ENCODE measurements at places on chromosomes 5 and 9.
A peak's percentile ranks its signal among the peaks of the same experiment; 100 is the strongest.

DNA sequence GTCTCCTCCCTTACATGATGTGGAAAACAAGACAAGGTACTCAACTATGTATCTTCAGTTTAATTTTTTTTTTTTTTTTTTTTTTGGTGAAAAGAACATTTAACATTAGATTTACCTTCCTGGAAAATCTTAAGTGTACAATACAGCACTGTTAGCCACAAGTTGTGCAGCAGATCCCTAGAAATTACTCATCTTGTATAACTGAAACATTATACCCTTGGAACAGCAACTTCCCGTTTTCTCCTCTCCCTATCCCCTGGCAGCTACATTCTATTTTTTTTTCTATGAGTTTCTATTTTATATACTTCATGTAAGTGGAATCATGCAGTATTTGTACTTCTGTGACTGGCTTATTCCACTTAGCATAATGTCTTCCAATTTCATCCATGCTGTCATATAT lies 421.9 kb upstream of the FTMT start:
- DNase-seq: no peak

GRCh38 chr5:112304743-112305142 lies 114.3 kb downstream of the EPB41L4A start:
- no peak for DNase-seq

- DNase-seq: no peak
These were observed 101.0 kb upstream of the GABRG2 start for GRCh38 chr5:161966564-161966963.

DNA sequence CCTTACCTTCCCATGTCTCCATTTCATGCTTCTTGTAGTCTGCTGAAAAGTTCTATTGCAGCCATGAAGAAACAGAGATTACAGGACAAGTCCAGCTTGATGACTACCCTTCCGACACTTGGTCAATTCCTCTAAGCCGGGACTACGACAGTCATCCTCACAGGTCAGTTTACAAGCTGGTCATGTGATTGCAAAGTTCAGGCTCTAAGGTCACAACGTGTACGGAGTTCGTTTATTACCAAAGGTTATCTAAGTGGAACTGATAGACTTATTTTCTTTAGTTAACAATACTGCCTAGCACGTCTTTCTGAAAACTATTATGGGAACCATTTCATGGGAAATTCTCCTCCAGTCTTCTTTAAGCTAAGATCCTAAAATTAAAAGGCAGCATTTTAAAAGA lies 88.5 kb upstream of the NR5A1 start:
- DNase-seq: no peak

- DNase-seq: no peak
These were observed 24.3 kb upstream of the PIK3R1 start for GRCh38 chr5:68191083-68191791.

GRCh38 chr9:130839132-130840111 lies 4.4 kb downstream of the ABL1 start:
- no peak for DNase-seq

DNA sequence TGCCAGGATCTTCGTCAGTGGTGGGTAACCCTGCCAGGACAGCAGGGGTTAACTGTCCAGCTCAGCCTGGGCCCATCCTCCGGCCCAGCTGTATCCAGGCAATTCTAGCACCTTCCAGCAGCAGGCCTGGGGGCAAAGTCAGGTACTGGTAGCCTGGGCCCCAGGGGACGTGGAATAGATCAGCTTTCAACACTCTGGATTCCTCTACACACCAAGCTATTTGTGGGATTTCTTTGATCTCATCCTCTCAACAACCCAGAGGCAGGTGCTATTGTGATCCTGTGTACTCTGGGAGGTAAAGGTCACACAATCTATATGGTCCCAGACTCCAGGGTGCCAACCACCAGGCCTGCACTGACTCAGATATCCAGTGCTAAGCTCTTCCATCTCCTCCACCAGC lies 8.7 kb upstream of the SPOUT1 start:
- DNase-seq: no peak

- no peak for DNase-seq
These were observed 176.0 kb upstream of the FREM1 start for GRCh38 chr9:15086156-15086763.

DNA sequence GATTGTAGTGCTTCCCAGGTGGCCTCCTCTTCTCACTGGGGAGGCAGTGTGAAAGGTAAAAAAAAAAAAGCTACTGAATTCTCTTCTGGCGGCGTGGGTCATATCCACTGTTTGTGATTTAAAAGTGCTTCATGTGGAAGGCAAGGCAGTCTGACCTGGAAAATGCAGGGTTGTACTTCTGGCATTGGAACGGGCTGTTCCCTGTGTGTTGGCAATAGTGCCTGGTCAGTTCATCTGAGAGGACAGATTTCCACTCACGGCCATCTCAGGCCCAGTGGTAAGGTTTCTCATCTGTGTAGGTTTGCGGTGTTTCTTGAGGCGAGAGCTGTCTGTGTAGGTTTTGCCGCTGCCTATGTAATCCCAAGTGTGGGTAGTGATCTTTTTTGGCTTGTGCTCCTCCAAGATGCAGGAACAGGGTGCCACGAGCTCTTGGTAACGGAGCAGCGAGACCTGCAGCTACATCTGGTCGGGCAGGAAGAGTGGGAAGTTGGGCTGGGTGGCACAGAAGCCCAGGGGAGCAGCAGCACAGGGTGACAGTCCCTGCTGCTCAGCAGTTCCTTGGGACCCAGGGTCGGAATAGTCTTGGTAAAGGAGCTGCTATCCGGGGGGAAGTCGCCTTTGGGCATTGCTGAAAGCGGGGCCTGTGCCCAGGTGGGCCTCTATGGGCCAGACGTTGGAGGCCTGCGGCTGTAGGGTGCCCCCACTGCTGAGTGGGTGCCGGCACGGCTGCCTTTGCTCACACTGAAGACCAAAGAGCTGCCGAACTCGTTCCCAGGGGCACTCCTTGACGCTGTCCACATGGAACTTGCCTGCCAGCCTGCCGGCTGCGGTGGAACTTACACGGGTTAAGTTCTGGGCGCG lies 11.2 kb downstream of the RCL1 start:
- DNase-seq: no peak

DNA sequence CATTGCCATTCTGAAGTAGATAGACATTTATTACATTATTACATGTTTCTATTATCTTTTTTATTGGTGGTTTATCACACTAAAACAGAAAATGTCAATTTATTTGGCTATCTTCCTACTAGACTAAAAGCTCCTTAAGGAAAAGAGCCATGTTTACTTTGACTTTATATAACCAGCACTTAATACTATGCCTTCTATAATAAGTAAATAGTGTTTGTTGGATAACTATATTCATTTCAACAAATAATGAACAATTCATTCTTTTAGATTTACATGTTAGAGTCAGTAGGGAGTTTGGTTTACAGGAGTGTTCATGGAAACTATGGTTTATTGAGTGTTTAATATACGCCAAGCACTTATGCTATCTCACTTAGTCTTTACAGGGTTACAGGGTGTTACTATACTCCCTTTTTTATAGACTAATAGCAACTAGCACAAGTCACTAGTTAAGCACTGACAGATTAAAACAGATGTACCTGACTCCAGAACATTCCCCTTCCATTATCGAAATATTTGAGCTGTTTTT lies 7.3 kb downstream of the PPIP5K2 start:
- no peak for DNase-seq

- DNase-seq: no peak
These were observed 126.1 kb upstream of the TBC1D2 start for GRCh38 chr9:98381311-98382103.

- no peak for DNase-seq
These were observed 33.4 kb downstream of the VAV2 start for GRCh38 chr9:133958756-133959155.

DNA sequence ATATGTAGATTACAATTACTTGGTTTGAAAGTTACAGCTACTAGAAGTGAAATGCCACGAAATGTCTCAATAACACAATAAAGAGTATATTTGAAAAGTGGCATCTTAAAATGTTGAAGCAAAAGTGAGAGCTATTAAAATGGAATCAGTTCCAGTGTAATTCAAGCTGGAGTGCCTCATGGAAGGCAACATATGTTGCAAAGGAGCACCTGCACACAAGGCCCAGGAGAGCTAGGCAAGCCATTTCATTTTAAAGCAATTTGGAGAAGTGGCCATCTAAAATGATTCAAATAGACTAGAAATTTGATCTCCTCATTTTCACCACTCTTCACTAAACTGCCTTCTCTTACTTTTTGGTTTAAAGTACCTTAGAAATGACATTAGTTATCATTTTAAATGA lies 167.8 kb downstream of the GABRB2 start:
- no peak for DNase-seq

DNA sequence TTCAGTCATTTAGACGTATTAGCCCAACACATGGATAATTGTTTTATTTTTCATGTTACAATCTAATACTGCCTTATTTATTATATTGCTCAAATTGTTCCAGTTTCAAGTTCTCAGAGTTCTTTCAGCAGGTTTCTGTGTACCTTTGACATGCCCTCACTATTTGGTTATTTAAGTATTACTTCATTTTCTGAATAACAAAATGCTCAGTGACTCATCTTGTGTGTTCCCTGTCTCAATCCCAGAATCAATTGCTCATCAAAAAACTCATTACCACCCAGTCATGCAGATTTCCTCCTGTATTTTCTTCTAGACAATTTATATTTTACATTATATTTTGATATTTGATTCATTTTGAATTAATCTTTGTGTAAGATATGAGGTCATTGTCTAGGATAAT lies 562.6 kb downstream of the ANXA1 start:
- peak; percentile 35 for DNase-seq

- no peak for DNase-seq
These were observed 75.4 kb downstream of the NDUFAF2 start for GRCh38 chr5:61020415-61020814.

GRCh38 chr5:6358434-6358820 lies 19.9 kb downstream of the MED10 start:
- DNase-seq: no peak

DNA sequence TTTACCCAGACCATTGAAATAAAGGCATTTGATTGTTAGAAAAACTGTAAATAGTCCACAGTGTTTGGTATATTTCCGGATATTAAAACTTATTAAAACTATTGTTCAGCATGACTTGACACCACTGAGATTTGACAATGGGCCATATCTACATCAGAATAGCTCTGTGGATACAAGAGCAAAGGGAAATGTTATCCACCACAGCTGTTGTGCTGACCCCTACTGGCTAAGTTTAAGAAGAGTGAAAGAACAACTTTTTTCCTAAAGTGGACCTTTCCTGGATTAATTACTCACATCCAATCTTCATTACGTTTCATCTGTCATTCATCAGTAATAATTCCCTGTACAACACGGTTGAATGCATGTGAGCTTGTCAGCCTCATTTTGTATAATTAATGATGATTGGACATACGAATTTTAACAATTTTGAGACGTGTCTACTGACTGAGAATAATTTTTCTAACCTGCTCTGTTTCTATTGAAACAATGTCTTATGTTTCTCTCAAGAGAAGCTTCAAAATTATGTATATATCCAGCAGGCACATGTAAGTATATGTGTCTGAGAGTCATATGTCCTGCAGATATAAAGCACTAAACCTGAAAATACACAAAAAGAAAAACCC lies 1952.6 kb downstream of the MAT2B start:
- DNase-seq: peak; percentile 20

DNA sequence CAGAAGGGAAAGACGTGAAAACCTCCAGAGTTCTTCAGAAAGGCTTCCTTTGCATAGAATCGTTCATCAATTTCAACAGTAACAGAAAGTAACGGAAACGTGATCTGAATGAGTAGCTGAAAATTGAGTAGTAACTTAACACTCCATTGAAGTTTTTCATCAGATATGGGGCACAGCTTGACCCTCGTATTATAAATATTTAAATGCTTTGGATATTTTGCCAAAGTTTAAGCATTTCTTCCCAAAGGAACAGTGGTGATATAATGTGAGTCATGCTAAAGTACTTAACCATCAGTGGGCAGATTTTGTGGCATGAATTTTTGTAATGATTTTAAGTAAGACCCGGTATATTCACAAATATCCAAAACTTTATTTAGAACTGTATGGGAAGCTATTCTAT lies 67.4 kb upstream of the ADAMTS19 start:
- DNase-seq: no peak

- DNase-seq: no peak
These were observed 91.0 kb downstream of the ARSB start for GRCh38 chr5:78893940-78894677.

GRCh38 chr9:113660196-113660595 lies 196.7 kb downstream of the RGS3 start:
- no peak for DNase-seq

GRCh38 chr5:36172599-36172998 lies 20.7 kb downstream of the SKP2 start:
- DNase-seq: no peak

GRCh38 chr9:79053598-79053997 lies 518.2 kb upstream of the TLE4 start:
- DNase-seq: no peak

GRCh38 chr9:21461377-21461776 lies 20.7 kb downstream of the IFNE start:
- DNase-seq: no peak

GRCh38 chr5:55021821-55022220 lies 2.2 kb upstream of the GZMK start:
- DNase-seq: no peak

DNA sequence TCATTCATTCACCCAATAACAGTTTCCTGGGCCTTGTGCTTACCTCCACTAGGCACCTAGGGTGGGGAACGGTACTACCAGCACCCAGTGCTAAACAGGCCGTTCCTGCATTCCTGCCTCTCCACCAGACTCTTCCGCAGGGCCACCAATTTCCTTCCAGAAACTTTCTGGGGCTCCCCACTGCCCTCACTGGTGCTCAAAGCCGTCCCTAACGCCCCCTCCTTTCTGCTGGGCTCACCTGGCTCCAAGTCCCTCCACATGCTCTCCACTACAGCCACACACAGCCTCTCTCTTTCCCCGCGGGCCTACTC lies 1.4 kb downstream of the PHF19 start:
- no peak for DNase-seq

- DNase-seq: no peak
These were observed 1.6 kb downstream of the BTNL3 start for GRCh38 chr5:180990086-180990881.

- DNase-seq: no peak
These were observed 153.6 kb downstream of the SNX18 start for GRCh38 chr5:54671111-54671531.

- peak; percentile 54 for DNase-seq
These were observed 87.9 kb upstream of the SLC24A2 start for GRCh38 chr9:19876569-19877316.

DNA sequence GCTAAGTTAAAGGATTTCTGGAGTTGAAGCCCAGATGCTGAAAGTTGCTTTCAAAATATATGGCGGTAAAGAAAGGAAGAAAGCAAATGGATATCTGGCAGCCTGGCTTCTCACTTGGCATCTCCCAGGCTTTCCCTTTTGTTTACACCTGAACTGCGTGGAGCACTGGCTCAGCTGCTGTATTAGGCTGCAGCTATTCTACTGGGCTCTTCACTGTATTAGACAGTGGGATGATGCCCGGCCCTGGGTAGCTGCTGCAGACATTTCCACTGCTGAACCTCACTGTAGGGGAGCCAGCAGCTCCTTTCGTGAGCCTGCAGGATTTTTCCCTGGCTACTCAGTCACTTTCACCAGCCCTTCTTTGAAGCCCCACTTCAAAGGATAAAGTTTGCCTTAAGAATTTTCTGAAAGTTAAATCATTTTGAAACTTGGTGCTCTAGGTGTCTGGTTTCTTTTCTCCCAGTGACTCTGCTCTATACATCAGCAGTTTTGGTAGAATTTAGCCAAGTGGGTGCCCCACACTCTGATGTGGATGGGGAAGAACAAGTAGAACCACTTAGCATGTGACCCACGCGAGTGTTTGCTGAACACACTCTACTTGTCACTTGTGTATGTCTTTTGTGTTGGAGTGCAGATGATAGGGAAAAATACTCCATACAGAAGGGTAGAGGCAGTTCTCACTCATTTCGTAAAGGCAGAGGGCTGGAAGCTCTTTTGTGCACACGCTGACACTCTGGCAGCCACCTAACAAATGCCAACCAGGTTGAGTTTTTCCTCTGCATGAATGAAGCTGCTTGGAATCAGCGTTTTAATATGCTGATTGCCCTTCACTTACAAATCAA lies 49.9 kb downstream of the C9orf152 start:
- no peak for DNase-seq
